ENCODE measurements at places on chromosomes 13 and 19.

DNA sequence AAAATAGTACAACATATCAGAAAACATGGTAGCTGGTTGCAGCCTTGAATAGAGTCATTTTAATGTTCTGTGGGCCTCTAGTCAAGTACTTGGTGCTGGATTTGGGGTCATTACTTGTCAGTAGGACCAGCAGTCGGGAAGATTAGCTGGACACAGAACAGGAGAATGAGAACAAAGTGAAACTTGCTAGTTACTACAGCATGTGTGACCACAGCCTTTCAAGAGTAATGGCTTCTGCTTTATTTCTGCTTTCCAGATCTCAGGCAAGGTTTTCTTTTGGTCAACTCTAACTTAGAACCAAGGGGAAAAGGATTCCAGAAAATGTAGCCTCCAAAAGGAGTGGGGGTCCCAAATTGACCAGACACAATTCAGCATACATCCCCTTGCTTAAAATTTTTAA, 17.1 kb upstream of the VWA8 start:
- no peaks in the 10 kb centered on the region for H3K27me3 ChIP-seq
- H3K4me3 ChIP-seq: no peak overlapping the region
- peaks cover 19% of the 10 kb centered on the region for H3K4me1 ChIP-seq
- H3K27ac ChIP-seq: peak overlapping the region; percentile 16

GRCh38 chr13:108963846-108964600, 334.6 kb downstream of the MYO16 start:
- no peaks in the 10 kb centered on the region for H3K36me3 ChIP-seq
- H3K4me1 ChIP-seq: no peaks in the 10 kb centered on the region
- H3K27me3 ChIP-seq: no peaks in the 10 kb centered on the region
- no peak overlapping the region for H3K27ac ChIP-seq
- no peak overlapping the region for H3K4me3 ChIP-seq

GRCh38 chr13:75369981-75370380, 112.0 kb downstream of the TBC1D4 start:
- H3K27ac ChIP-seq: no peak overlapping the region
- H3K27me3 ChIP-seq: no peaks in the 10 kb centered on the region
- H3K4me3 ChIP-seq: no peak overlapping the region
- H3K36me3 ChIP-seq: no peaks in the 10 kb centered on the region
- DNase-seq: no peak

DNA sequence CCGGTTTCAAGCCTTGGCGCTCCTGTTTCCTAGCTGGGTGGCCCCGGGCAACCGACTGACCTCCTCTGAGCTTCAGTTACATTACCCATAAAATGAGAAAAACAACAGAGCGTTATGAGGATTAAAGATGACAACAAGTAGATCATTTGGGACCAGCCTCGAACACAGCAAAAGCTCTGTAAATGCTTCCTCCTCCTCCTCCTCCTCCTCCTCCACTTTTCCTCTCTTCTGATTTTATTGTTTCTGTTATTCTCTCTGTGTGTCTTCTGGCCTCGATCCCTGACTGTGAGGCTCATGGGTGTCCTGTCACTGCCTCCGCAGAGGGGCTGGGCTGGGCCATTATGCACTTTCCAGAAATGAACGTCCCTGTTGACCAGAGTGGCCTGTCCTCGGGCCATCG, 176.2 kb downstream of the URI1 start:
- H3K36me3 ChIP-seq: no peaks in the 10 kb centered on the region
- H3K27ac ChIP-seq: no peak overlapping the region
- H3K4me1 ChIP-seq: peaks cover 3% of the 10 kb centered on the region
- H3K27me3 ChIP-seq: peaks cover 10% of the 10 kb centered on the region
- H3K4me3 ChIP-seq: no peak overlapping the region
- no peak for DNase-seq

DNA sequence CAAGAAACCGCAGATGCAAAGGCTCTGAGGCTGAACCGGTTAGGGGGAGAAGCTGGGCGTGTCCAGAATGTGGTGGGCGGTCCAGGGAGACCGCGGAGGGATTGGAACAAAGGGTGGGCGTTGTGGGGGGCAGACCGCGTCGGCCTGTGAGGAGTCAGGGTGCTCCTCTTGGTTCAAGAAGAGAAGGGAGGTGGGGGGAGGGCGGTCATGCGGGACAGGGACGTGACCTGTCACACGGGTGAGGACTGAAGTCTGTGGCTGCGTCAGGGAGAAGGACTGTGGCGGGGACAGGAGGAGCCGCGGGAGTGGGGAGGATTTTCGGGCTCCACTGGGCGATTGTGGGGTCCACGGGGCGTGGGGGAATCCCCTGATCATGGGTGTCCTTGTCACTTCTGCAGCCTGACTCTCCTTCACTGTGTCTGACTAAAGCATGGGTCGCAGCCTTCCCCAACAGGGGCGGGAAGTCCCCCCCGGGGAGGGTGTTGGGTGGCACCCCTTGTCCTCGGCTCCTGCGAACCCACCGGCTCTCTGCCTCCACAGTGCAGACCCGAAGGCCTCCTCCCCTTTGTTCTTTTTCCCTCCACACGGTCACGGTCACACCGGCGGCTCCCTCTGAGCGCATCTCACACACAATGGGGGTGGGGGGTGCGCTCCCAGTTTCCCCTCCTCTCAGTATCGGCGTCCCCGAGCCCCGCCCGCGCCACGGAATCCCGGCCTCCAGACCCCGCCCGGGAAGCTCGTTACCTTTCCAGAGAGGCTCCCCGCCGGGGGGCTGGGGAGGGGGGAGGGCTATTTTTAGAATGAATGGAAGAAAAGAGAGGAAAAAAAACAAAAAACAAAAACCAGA, 16.4 kb upstream of the KCNN1 start:
- peak overlapping the region; percentile 86 for H3K4me3 ChIP-seq
- peaks cover 53% of the 10 kb centered on the region for H3K36me3 ChIP-seq
- peaks cover 48% of the 10 kb centered on the region for H3K27me3 ChIP-seq

DNA sequence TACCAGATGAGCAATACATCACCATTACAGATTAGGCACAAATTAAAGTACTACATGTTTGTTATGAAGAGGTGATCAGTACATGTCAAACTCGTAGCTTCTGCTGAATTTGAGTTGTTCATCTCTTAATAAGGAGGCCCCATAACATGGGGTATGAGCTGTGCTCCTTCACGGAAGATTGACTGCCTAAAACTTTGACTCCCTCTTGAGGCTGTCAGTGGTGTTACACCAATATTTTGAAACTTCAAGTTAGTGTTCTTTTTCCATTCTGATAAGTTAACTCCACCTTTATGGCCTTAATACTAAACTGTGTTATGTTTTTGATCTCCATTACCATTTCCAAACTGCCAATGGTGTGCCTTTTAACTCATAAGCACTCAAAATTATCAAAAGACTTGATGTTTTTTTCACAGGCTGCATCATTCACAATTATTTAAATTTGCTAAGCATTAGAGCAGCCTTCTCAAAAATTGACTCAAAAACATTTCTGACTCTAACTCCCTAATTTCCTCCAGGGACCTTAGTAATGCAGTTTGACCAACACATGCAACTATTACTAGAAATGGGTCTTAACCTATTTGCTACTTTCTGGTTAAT, 1591.5 kb downstream of the PCDH9 start:
- H3K4me1 ChIP-seq: no peaks in the 10 kb centered on the region
- H3K36me3 ChIP-seq: no peaks in the 10 kb centered on the region
- H3K27ac ChIP-seq: no peak overlapping the region
- H3K27me3 ChIP-seq: no peaks in the 10 kb centered on the region
- no peak overlapping the region for H3K4me3 ChIP-seq

DNA sequence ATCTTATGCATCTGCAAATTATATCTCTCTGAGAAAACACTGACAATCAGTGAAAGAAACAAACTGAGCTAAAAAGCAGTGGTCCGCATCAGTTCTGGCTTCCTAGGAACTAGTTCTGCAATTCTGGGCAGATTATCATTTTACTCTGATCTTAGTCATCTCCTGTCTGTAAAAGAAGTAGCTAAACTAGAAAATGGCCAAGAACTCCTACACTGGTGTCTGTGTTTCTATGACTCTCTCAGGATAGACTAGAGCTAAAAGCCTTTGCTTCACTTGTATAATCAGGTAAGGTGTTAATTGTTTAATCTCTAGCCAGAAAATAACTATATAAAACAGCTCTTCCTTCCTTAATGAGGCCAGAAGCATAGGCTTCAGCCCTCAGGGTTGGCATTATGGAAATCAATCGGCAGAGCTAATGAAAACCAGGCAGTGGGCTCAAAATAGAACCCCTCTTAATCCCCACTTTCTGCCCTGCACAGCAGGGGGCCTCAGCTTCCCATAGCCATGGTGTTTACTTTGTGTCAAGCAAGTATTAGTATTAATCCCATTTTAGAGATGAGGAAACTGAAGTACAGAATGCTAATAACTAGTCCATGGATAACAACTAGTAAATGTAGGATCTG, 459.2 kb downstream of the FGF14 start:
- H3K4me3 ChIP-seq: no peak overlapping the region
- H3K27me3 ChIP-seq: no peaks in the 10 kb centered on the region

DNA sequence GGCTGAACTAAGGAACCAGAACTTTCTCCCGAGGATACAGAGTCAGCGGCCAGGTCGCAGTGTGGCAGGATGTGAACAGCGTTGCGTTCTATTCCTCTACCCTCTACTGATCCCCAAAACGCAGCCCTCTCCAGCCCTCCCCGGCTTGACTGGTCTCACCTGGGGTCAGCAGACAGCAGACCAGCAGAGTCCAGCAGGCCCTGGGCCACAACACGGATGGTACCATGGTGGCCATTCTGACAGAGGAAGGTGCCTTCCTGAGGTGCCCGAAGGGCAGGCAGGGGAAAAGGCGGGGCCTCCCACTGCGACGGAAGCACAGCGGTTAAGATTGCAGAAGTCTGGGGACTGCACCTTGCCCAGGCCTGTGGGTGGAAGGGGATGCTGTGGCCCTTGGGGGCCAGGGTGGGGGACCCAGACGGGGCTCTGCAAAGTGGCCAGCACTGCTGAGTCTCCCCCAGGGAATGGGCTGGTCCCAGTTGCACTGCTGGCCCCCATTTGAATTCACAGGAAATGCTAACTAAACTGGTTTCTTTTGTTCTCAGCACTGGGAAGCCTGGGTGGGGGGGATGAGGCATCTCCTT, at the start of gene ICAM3:
Gene ICAM3 (minus strand): TSS at position 245 of the 581 bp plus-strand sequence. CDS start 10 bp downstream, at position 235.
- H3K27ac ChIP-seq: peak within 1 kb of the TSS; percentile 86
- peak within 1 kb of the TSS; percentile 86 for H3K4me3 ChIP-seq
- DNase-seq: peak; percentile 53
- peaks cover 24% of the 10 kb centered on the region for H3K36me3 ChIP-seq

- peaks cover 89% of the 10 kb centered on the region for H3K27me3 ChIP-seq
- H3K36me3 ChIP-seq: peaks cover 2% of the 10 kb centered on the region
- no peak overlapping the region for H3K27ac ChIP-seq
- H3K4me1 ChIP-seq: no peaks in the 10 kb centered on the region
- H3K4me3 ChIP-seq: no peak overlapping the region
- DNase-seq: no peak
These were observed 11.4 kb upstream of the IGFL1 start for GRCh38 chr19:46218160-46218559.

GRCh38 chr19:50542943-50543342, 25.3 kb downstream of the LRRC4B start:
- peaks cover 30% of the 10 kb centered on the region for H3K27me3 ChIP-seq
- H3K4me3 ChIP-seq: no peak overlapping the region
- H3K4me1 ChIP-seq: no peaks in the 10 kb centered on the region
- DNase-seq: no peak
- H3K27ac ChIP-seq: no peak overlapping the region
- H3K36me3 ChIP-seq: no peaks in the 10 kb centered on the region

DNA sequence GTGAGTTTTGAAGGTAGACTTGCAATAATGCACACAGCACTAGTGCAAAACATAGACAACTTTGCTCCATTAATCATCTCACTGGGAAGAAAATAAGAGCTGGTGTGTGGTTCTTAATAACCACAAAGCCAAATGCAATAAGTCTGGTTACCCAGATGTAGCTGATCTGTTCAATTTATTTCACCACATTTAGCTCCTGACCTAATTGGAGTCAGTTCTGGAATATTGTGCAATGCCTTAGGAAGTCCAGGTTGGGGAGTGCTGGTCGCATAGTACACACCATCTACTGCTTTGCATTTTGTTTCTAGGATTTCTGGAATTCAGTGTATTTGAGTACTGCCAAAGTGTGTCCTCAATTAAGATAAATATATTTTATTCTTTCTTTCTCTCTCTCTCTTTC, 483.3 kb upstream of the SPRY2 start:
- H3K27me3 ChIP-seq: no peaks in the 10 kb centered on the region
- H3K4me1 ChIP-seq: no peaks in the 10 kb centered on the region
- H3K27ac ChIP-seq: no peak overlapping the region
- DNase-seq: no peak
- no peaks in the 10 kb centered on the region for H3K36me3 ChIP-seq

GRCh38 chr13:94139393-94139995, 340.0 kb downstream of the DCT start:
- H3K36me3 ChIP-seq: no peaks in the 10 kb centered on the region
- H3K4me3 ChIP-seq: no peak overlapping the region
- no peaks in the 10 kb centered on the region for H3K4me1 ChIP-seq
- no peak for DNase-seq

DNA sequence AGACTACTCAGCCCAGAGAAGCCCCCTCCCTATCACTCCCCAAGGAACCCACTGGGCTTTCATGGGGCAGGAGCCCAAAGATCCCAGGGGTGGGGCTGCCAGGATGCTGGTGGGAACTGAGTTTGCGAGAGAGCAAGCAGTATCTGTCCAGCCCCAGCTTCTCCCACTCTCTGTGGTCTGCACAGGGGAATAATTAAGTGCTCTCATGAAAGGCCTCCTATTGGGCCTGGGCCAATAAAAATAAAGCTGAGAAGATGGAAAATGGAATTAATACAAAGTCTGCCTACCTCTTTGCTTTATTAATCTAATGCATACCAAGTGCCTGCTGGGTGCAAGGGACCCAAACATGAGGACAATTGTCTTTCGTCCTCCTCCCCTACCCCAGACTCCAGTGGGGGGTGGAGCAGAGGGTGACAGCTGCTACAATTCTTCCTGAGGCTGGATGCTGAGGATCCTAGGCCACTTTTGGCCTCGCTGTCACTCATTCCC, 5.4 kb downstream of the DDX39A start:
- no peak for DNase-seq
- no peaks in the 10 kb centered on the region for H3K27me3 ChIP-seq
- peaks cover 70% of the 10 kb centered on the region for H3K4me1 ChIP-seq
- H3K4me3 ChIP-seq: peak overlapping the region; percentile 51
- H3K36me3 ChIP-seq: peaks cover 100% of the 10 kb centered on the region
- peak overlapping the region; percentile 84 for H3K27ac ChIP-seq

GRCh38 chr19:2129486-2129885, 21.9 kb downstream of the AP3D1 start:
- H3K36me3 ChIP-seq: peaks cover 54% of the 10 kb centered on the region
- H3K4me1 ChIP-seq: peaks cover 4% of the 10 kb centered on the region
- no peak overlapping the region for H3K4me3 ChIP-seq
- H3K27ac ChIP-seq: no peak overlapping the region
- H3K27me3 ChIP-seq: no peaks in the 10 kb centered on the region

DNA sequence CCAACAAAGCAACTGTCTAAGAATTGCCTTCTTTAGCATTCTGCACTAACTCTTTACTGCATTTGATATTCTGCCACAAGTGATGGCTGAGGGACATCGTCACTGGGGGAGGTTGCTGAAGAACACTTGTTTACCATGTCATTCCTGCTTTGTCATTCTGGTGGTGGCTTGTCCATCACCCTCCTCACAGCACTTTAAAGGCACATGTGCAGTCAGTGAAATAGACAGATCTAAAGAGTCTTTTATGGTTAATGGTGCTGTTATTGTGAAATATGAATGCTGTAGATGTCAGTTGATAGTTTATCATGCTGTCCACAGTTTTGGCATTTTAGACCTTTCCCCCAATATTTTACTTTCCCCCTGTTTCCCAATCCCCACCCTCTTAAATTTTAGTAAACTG, 120.9 kb upstream of the TSC22D1 start:
- no peaks in the 10 kb centered on the region for H3K4me1 ChIP-seq
- DNase-seq: no peak
- H3K36me3 ChIP-seq: no peaks in the 10 kb centered on the region
- no peak overlapping the region for H3K4me3 ChIP-seq
- H3K27me3 ChIP-seq: peaks cover 12% of the 10 kb centered on the region
